ENCODE measurements at places on chromosomes 4 and X.

GRCh38 chrX:78997870-78998558 lies 52.8 kb downstream of the P2RY10 start:
- H3K27me3 ChIP-seq, result peaks cover 15% of the 10 kb centered on the region
- H3K27ac ChIP-seq, result no peak overlapping the region
- peaks cover 8% of the 10 kb centered on the region for H3K4me1 ChIP-seq
- peak; percentile 15 for DNase-seq

GRCh38 chrX:43002526-43003203 lies 224.7 kb upstream of the PPP1R2C start:
- no peaks in the 10 kb centered on the region for H3K4me1 ChIP-seq
- H3K27me3 ChIP-seq, result no peaks in the 10 kb centered on the region
- H3K36me3 ChIP-seq, result no peaks in the 10 kb centered on the region

- H3K27ac ChIP-seq, result no peak overlapping the region
- no peak for DNase-seq
- no peaks in the 10 kb centered on the region for H3K27me3 ChIP-seq
- H3K36me3 ChIP-seq, result no peaks in the 10 kb centered on the region
Measured at GRCh38 chr4:127249767-127250108, 383.0 kb upstream of the INTU start.

DNA sequence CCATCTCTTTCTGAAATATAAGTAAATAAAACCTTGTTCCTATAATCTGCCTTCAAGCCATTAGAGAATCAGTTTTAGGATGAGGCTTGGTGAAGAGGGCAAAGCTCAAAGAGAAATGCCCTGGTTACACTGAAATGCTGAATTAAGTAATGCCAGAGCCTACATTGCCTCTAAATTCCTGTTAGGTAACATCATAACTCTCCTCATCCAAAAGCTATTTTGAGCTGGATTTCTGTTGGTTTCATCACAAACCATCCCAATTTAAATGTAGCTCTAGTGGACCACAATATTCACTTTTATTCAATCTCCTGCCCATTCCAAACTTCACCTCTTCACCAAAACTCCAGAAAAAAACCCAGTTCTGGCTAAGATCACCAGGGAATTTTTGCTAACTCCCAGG lies 1319.7 kb upstream of the TENM3 start:
- H3K4me1 ChIP-seq, result no peaks in the 10 kb centered on the region
- H3K4me3 ChIP-seq, result no peak overlapping the region
- no peak for DNase-seq
- no peaks in the 10 kb centered on the region for H3K36me3 ChIP-seq
- no peaks in the 10 kb centered on the region for H3K27me3 ChIP-seq

DNA sequence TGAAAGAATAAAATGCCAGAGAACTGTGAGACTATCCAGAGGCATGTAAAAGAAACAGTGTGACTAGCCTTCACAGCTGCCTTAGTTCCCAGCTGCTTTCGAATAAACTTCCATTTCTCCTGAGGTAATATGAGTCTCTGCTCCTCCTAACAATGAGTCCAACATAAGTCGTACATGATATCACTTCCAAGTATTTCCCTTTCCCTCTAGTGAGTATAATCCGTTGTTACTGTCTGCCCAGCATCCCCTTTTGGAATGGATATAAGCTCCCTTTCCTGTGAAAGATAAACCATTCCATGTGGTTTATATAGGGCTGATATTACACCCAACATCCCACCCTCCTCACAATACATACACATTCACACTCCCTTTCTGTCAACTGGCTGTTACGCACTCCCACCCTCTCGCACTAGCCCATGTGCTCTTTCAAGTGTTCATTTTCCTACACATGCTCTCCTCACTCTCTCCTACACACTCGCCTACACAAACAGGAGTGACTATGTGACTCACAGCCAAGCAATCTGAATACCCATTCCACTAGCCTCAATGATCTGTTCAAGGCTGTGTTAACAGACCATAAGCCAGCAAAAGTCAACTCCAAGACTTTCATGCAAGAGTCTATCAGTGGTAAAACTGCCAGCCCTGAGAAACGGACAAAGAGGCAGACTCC lies 5.0 kb downstream of the NAF1 start:
- DNase-seq, result peak; percentile 10
- peak overlapping the region; percentile 36 for H3K4me3 ChIP-seq
- H3K4me1 ChIP-seq, result peaks cover 47% of the 10 kb centered on the region
- peak overlapping the region; percentile 0 for H3K27ac ChIP-seq
- no peaks in the 10 kb centered on the region for H3K27me3 ChIP-seq

Data from activated T-cell treated with anti-CD3 and anti-CD28 coated beads, Interleukin-2, amount 50 U/mL, for 72 hours (primary cell).